Vagina (tissue), 2 donors: ENCODE measurements at places on chromosomes 3 and 15.

DNA sequence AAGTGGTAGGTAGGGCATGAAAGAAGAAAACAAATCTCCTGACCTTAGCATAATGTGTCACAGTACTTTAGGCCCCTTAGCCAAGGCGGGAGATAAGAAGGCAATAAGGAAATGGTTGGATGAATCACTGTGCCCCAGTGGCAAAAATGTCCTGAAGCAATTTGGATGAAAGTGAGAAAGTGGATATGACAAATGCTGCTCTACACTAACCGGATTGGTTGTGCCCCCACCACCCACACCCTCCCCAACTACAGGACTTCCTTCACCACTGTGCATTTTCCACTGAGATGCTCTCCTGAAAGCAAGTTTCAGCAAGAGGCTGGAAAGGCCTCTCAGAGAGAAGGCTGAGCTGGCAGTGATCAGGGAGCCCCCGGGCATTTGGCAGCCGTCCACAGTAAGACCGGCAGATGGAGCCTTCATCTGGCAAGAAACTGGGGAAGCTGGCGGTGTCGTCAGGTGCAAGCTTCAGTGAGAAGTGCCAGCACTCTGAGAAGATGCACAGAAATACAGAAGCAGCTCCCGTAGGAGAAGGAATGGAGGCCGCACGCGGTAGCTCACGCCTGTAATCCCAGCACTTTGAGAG is 63.8 kb downstream of the ATP1B3 start:
- H3K36me3 ChIP-seq: no peaks in the 10 kb centered on the region
- H3K4me1 ChIP-seq: peaks cover 16% of the 10 kb centered on the region
- no peak overlapping the region for H3K4me3 ChIP-seq
- H3K27me3 ChIP-seq: no peaks in the 10 kb centered on the region

DNA sequence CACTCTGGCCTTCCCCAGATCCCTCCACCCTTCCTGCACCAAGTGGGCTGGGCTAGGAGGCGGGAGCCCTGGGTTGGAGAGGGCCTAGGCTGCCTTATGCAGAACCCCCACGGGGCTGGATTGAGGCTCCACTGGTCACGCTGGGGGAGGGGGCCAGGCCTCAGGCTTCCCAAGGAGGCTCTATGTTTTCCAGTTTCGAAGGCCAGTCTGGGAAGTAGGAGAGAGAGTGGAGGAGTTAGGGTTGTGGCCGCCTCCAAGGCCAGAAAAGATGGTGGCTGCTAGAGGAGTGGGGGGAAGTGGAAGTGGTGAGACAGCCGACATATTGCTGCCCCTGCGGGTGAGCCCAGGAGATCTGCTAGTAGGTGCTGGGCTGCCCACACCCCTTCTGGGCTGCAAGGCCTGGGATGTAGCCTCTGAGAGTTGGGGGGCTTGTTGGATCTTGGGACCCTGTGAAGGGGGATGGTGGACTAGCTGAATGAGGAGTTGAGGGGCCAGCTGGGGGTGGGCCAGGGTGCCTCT is 1.2 kb downstream of the GNAI2 start:
- peak overlapping the region; percentile 87 for H3K4me3 ChIP-seq
- H3K4me1 ChIP-seq: peaks cover 67% of the 10 kb centered on the region
- H3K27ac ChIP-seq: peak overlapping the region; percentile 92
- H3K36me3 ChIP-seq: no peaks in the 10 kb centered on the region

- H3K4me3 ChIP-seq: no peak overlapping the region
- H3K4me1 ChIP-seq: no peaks in the 10 kb centered on the region
- peak; percentile 67 for DNase-seq
Observed at GRCh38 chr15:27845535-27846369, 253.4 kb downstream of the OCA2 start.

DNA sequence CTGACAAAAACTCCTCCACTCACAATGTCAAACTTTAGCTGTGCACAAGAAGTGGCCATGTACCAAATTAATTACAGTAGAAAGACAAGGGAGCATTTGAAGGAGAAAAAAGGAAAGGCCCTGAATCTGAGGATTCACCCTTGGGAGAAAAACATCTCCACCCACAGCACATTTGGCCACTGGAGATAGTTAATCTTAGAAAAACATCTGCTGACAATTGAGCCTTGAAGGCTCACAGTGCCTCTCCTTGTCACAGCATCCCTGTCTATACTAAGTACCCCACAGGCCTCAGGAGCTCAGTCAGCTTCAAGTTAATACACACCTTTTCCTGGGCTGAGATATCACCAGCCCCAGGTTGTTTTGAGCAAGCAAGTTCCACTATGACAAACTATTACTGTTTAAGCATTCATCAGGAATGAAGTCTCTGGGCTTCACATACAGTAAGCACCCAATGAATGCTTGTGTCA is 78.1 kb upstream of the SETMAR start:
- H3K36me3 ChIP-seq: no peaks in the 10 kb centered on the region
- no peak overlapping the region for H3K4me3 ChIP-seq
- no peak for DNase-seq
- H3K4me1 ChIP-seq: no peaks in the 10 kb centered on the region

DNA sequence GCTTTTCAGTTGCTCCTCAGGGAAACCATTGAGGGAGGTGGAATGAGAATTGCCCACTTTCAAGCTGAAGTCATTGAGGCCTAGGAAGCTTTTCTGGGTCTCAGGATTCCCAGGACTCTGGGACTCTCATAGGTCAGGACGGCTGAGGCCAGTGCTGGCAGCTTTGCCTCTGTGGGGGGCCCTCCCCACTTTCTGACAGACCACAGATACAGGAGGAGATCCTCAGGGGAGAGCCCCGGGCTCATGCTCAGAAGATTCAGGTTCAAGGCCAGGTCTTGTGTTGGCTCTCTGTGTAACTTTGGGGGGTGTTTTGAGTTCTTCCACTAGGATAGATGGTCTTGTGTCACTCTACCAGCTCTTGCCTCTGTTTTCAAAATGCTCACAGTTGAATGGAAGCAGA is 50.0 kb downstream of the SMAD6 start:
- H3K27ac ChIP-seq: no peak overlapping the region
- H3K36me3 ChIP-seq: no peaks in the 10 kb centered on the region
- H3K27me3 ChIP-seq: no peaks in the 10 kb centered on the region
- H3K4me3 ChIP-seq: no peak overlapping the region
- H3K4me1 ChIP-seq: peaks cover 35% of the 10 kb centered on the region

DNA sequence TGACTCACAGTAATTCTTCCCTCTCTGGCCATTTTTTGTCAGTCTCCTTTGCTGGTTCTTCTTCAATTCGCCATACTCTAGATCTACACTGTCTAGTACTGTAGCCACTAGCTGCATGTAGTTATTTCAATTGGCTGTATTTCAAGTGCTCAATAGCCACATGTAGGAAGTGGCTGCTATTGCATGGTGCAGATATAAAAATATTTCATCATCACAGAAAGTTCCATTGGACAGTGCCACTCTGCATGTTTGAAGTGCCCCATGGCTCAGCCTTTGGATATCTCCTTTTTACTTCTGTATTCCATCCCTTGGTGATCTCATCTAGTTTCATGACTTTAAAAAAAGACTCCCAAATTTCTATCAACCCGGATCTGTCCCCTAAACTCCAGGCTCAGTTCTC is 22.1 kb downstream of the PPP2R3A start:
- no peak for DNase-seq
- no peak overlapping the region for H3K4me3 ChIP-seq
- H3K27ac ChIP-seq: no peak overlapping the region
- H3K4me1 ChIP-seq: peaks cover 8% of the 10 kb centered on the region
- no peaks in the 10 kb centered on the region for H3K27me3 ChIP-seq

- H3K27ac ChIP-seq: no peak overlapping the region
- H3K36me3 ChIP-seq: no peaks in the 10 kb centered on the region
Observed at GRCh38 chr3:15385901-15386653, 41.3 kb downstream of the METTL6 start.

DNA sequence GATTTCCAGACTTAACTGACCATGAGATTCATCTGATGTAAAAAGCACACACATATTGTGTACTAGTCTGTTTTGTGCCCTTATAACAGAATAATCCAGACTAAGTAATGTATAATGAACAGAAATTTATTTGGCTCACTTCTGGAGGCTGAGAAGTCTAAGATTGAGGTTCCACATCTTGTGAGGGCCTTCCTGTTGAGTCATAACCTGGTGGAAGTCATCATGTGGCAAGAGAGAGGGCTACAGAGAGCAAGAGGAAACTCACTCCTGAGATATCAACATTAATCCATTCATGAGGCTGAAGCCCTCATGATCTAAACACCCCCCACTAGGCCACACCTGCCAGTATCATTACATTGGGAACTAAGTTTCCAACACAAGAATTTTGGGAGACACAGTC is 977.6 kb downstream of the MCTP2 start:
- DNase-seq: no peak
- H3K27me3 ChIP-seq: no peaks in the 10 kb centered on the region
- H3K27ac ChIP-seq: no peak overlapping the region
- no peak overlapping the region for H3K4me3 ChIP-seq
- no peaks in the 10 kb centered on the region for H3K4me1 ChIP-seq

GRCh38 chr3:133792171-133792763 is 13.3 kb upstream of the SRPRB start:
- DNase-seq: no peak
- no peaks in the 10 kb centered on the region for H3K4me1 ChIP-seq

DNA sequence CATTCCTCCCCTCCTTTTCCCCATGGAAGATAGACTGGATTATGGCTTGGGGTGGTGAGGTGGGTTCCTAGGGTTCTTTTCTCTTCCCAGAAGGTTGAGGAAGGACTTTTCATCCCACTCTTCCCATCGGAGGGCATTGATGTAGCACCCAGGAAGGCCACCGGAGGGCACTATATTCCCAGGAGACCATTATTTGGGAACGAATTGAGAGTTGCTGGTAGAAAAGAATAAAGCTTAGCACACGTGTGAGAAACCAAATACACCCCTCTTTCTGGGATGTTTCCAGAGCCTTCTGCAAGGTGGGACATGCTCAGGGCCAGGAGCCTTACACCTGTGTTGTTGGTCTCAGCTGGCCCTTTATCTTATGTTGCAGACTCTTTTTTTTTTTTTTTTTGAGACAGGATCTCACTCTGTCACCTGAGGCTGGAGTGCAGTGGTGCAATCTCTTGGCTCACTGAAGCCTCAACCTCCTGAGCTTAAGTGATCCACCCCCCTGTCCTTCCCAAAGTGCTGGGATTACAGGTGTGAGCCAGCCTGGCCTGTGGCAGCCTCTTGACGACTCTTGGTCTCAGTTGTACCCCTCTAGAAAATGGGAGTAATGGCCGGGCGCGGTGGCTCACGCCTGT is 6.3 kb upstream of the CDC25A start:
- no peaks in the 10 kb centered on the region for H3K36me3 ChIP-seq
- H3K4me3 ChIP-seq: no peak overlapping the region
- H3K27ac ChIP-seq: no peak overlapping the region
- no peak for DNase-seq

GRCh38 chr3:169509780-169510692 is 153.5 kb downstream of the MECOM start:
- no peak overlapping the region for H3K4me3 ChIP-seq
- H3K36me3 ChIP-seq: no peaks in the 10 kb centered on the region
- H3K27ac ChIP-seq: no peak overlapping the region

DNA sequence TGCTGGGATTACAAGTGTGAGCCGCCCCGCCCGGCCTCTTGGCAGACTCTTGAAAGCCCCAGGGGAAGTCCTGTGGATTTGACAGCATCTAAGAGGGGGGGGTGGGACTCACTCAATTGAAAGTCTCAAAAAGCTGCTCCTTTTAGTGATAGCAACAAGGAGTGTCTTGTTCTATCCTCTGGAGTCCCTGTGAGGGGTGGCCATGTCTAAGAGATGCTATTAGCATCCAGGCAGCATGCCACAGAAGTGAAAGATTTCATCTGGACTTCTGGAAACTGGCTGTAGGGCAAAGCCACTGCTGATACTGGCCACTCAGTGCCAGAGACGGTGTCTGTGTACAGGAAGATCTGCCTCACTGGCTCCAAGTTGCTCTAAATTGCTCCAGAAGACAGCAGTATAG is 74.0 kb downstream of the DHX36 start:
- no peaks in the 10 kb centered on the region for H3K36me3 ChIP-seq
- H3K4me1 ChIP-seq: peaks cover 5% of the 10 kb centered on the region
- H3K27ac ChIP-seq: no peak overlapping the region
- no peak for DNase-seq

- H3K36me3 ChIP-seq: no peaks in the 10 kb centered on the region
- H3K27ac ChIP-seq: peak overlapping the region; percentile 96
- peaks cover 50% of the 10 kb centered on the region for H3K4me1 ChIP-seq
- DNase-seq: no peak
- peak overlapping the region; percentile 85 for H3K4me3 ChIP-seq
Observed at GRCh38 chr15:63833021-63833696, 589 bp downstream of the HERC1 start.

DNA sequence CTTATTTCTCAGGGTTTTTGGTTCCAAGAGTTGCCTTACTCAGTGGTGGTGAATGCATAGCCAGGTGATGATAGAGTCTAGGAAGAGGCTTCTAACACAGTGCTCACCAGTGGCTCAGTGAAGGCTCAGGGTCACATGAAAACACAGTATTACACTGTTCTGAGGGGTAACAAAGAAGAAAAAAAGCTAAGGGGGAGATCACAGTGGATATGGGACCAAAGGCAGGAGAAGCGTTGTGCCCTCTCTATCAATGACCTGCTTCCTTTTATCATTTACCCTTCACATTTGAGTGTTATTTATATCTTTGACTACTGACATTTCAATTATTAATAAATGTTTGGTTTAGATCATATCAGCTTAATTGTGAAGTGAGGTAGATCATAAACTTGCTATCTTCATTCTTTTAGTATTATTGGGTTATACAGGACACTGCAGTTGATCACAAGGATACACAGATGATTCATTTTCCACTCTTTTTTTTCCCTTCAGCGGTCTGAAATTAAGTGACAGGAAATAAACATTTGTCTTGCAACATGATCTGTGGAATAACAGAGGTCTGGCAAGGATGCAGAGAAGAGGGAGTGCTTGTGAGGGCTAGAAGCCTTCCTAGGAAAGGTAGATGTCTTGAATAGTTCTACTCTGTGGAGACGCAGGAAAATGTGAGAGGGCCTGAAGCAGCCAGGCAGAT is 171.7 kb downstream of the C3orf38 start:
- DNase-seq: no peak
- no peaks in the 10 kb centered on the region for H3K4me1 ChIP-seq
- H3K36me3 ChIP-seq: no peaks in the 10 kb centered on the region
- H3K27me3 ChIP-seq: no peaks in the 10 kb centered on the region

DNA sequence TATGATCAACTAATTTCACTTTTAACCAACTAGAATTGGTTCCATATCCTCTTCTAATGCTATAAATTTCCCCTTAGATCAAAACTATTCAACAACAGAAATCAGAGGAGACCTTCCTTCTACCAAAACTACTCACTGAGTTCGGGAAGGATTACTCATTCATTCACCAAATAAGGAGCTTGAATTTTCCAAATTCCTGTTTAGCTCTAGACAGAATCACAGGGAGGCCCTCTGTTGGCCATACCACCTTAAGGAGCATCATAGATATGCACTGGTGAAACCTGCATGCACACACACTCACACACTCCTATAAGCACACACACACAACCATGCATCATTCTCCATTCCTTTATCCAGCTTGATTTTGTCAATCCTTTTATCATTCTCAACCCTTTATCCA is 49.0 kb downstream of the SUCLG2 start:
- no peak overlapping the region for H3K27ac ChIP-seq
- peaks cover 35% of the 10 kb centered on the region for H3K36me3 ChIP-seq
- H3K4me3 ChIP-seq: no peak overlapping the region
- DNase-seq: no peak
- no peaks in the 10 kb centered on the region for H3K27me3 ChIP-seq
